Stimulated activated CD8-positive, alpha-beta memory T cell treated with anti-CD3 and anti-CD28 coated beads, Interleukin-12 subunit alpha, Interleukin-12 subunit beta, amount 100 ng/mL, for 4 hours (primary cell): ENCODE measurements at places on chromosomes 1 and 21.

GRCh38 chr1:236023926-236024565 lies 40.8 kb downstream of the NID1 start:
- DNase-seq, result no peak

DNA sequence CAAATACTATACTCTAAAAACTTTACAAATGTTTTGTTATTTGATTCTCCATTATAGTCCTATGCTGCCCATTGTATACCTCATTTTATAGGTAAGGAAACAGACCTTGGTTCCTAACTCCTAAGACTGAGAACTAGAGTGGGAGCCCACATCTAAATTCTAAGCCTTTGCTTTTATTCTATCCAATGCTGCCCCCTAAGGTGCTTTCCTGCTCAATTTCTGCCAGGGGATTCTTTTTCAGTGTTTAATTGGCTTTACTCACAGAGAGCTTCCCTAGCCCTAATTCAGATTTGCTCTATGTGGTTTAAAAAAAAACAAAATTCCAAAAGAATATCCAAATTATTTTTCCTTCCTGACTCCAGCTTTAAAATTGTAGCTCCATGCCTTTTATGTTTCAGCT lies 64.5 kb downstream of the KIF14 start:
- DNase-seq, result no peak

DNA sequence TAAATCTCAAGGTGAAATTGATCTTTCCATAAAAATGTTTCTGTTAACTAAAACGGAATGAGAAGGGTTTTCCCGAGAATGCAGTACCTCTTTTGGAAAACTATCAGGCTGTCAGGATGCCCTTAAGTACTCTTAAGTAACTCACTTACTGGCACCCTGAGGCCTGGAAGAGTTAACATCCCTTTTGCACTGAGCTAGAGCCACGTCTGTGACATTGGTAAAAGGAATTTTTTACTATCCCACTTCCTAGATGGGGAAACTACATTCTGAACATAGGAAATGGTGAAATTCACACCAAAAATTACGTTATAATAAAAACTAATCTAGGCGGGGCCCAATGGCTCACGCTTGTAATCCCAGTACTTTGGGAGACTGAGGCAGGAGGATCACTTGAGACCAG lies 39.7 kb upstream of the MAP10 start:
- no peak for DNase-seq

DNA sequence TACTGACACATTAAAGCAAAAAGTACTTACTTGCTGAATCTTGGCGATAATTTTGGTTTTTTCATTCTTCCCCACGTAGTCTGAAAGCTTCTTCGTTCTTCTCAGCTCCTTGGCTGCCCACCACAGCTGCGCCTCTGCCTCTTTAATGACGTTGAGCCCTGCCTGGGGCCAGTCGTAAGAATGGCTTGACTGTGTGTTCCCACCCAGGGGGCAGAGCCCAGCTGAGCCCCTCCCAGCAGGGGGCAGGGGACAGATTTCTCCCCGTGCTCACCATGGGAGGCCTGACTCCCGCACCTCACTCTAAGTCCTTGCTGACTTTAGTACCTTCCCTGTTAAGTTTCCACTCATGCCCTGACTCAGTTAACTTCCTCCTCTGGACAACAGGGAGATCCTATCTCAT lies 9.0 kb downstream of the CFAP298 start:
- DNase-seq, result no peak

GRCh38 chr1:184836141-184836540 lies 81.5 kb upstream of the EDEM3 start:
- DNase-seq, result no peak

- no peak for DNase-seq
Measured at GRCh38 chr1:31479811-31480210, 66.8 kb downstream of the SERINC2 start.
